ENCODE measurements at places on chromosomes 4 and X.

DNA sequence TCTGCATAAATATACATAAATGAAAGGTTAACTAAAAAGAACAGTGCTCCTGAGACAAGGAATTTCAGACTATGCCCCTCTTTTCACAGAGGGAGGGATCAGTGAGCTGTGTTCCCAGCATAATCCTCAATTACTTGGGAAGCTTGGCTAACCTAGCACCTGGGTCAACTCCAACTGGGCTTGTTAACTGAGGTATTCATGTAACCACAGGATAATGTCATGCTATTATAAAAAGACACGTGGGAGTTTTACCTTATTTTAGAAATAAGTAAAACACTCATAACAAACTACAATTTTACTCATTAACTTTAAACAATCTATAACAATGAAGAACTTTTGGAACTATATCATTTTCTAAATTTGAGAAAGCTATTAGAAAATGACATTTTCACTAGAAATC, 48.6 kb downstream of the RPGR start:
- no peaks in the 10 kb centered on the region for H3K4me1 ChIP-seq
- H3K36me3 ChIP-seq = no peaks in the 10 kb centered on the region
- no peak overlapping the region for H3K27ac ChIP-seq
- peaks cover 4% of the 10 kb centered on the region for H3K27me3 ChIP-seq
- H3K4me3 ChIP-seq = no peak overlapping the region
- peak; percentile 19 for DNase-seq

GRCh38 chr4:76498550-76498949, 63.5 kb downstream of the SHROOM3 start:
- H3K4me1 ChIP-seq = no peaks in the 10 kb centered on the region
- H3K27ac ChIP-seq = no peak overlapping the region
- H3K27me3 ChIP-seq = no peaks in the 10 kb centered on the region
- no peak for DNase-seq
- no peak overlapping the region for H3K4me3 ChIP-seq

- H3K4me1 ChIP-seq = no peaks in the 10 kb centered on the region
- no peak overlapping the region for H3K27ac ChIP-seq
- H3K36me3 ChIP-seq = no peaks in the 10 kb centered on the region
These were observed 33.0 kb downstream of the FHIP1A start for GRCh38 chr4:151442002-151442401.

GRCh38 chrX:40406330-40406859, 174.4 kb upstream of the ATP6AP2 start:
- H3K36me3 ChIP-seq = no peaks in the 10 kb centered on the region
- no peak overlapping the region for H3K4me3 ChIP-seq
- no peaks in the 10 kb centered on the region for H3K27me3 ChIP-seq
- H3K4me1 ChIP-seq = no peaks in the 10 kb centered on the region

- H3K27ac ChIP-seq = peak overlapping the region; percentile 99
- DNase-seq = peak; percentile 57
- H3K4me3 ChIP-seq = peak overlapping the region; percentile 96
- H3K4me1 ChIP-seq = peaks cover 3% of the 10 kb centered on the region
These were observed 502 bp downstream of the HNRNPDL start for GRCh38 chr4:82429728-82430192.

GRCh38 chrX:40423299-40423698, 157.5 kb upstream of the ATP6AP2 start:
- H3K27ac ChIP-seq = peak overlapping the region; percentile 72
- H3K4me3 ChIP-seq = no peak overlapping the region
- no peaks in the 10 kb centered on the region for H3K27me3 ChIP-seq
- no peaks in the 10 kb centered on the region for H3K36me3 ChIP-seq
- H3K4me1 ChIP-seq = no peaks in the 10 kb centered on the region

DNA sequence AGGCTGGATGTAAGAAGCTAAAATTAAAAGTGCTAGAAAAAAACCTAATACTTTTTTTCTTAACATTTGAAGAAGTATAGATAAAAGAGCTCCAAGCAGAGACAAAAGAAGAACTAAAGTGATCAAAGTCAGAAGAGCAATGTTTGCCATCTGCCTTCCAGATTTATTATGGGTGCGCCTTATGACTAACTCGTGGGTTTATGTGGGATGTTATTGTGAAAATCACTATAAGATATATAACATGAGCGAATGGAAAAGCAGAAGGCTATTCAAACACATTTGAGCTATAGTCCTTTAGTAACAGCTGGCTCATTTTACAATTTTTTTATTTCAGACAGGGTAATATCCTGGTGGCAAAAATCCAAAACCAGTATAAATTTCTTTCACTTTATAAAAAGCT, 1040.7 kb downstream of the RAPGEF2 start:
- H3K4me3 ChIP-seq = no peak overlapping the region
- no peak for DNase-seq
- no peaks in the 10 kb centered on the region for H3K27me3 ChIP-seq
- H3K36me3 ChIP-seq = no peaks in the 10 kb centered on the region

- H3K27ac ChIP-seq = no peak overlapping the region
- no peaks in the 10 kb centered on the region for H3K27me3 ChIP-seq
- DNase-seq = no peak
- H3K4me1 ChIP-seq = no peaks in the 10 kb centered on the region
- no peaks in the 10 kb centered on the region for H3K36me3 ChIP-seq
These were observed 21.9 kb upstream of the EMCN start for GRCh38 chr4:100539706-100540105.
